ENCODE measurements at places on chromosomes 7 and 10. TPM values are rescaled to one million over a fixed set of nuclear protein-coding genes. Genes with fewer than 3 reads are reported as not detected.

DNA sequence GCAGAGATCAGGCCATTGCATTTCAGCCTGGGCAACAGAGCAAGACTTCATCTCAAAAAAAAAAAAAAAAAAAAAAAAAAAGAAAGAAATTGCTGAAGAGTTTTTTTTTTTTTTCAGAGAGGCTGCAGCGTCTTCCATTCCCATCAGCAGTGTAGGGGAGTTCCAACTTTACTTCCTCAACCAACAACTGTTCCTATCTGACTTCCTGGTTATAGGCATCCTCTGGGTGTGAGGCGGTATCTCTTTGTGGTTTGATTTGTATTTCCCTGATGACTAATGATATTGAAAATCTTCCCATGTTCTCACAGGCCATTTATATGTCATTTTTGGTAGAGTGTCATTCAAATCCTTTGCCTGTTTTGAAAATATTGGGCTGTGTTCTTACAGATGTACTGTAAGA lies 40.2 kb downstream of the PRTFDC1 start:
- no peak for DNase-seq

- no peak for DNase-seq
Measured at GRCh38 chr10:5953676-5954075, 23.7 kb downstream of the IL15RA start.

DNA sequence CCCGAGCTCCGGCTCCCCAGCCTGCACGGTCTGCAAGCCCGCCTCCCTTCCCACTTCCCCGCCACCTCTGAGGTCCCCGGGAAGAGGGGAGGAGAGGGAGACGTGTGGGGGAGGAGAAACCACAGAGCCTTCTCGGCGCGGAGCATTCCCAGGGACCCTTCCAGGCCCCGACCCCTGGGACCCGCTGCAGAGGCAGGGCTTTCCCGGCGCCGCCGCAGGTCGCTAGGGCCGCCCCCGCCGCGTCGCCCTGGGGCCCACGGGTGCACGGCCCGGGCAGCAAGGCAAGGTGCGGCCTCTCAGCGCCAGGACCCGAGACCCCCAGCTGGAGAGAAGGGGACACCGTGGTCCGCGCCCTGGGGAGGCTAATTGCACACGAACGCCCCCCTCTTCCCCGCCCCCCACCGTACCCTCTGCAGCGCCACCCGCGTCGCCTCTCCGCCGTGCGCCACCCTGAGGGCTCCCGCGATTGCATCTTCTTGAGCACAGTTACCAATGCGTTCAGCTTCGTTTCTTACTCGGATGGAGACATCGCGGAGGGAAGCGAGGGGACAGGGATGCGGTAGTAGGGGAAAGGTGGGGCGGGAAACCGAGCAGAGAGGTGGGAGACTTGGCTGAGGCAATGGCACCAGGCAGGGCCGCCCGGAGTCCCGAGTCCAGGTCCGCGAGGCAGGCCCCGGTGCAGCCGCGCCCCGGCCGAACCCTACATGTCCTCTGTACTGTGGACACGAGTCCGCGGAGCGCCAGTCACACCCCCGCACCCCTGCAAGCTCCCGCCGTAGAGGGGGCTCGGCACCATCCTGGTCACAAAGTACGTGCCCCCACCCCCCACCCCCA lies 28.9 kb downstream of the SKIDA1 start:
- no peak for DNase-seq

The ANKRD61 gene
- total RNA-seq: 0.72 TPM

The PWWP2B gene
- 21.8 TPM for total RNA-seq

The ENTPD7 gene
- total RNA-seq: 17.6 TPM

DNA sequence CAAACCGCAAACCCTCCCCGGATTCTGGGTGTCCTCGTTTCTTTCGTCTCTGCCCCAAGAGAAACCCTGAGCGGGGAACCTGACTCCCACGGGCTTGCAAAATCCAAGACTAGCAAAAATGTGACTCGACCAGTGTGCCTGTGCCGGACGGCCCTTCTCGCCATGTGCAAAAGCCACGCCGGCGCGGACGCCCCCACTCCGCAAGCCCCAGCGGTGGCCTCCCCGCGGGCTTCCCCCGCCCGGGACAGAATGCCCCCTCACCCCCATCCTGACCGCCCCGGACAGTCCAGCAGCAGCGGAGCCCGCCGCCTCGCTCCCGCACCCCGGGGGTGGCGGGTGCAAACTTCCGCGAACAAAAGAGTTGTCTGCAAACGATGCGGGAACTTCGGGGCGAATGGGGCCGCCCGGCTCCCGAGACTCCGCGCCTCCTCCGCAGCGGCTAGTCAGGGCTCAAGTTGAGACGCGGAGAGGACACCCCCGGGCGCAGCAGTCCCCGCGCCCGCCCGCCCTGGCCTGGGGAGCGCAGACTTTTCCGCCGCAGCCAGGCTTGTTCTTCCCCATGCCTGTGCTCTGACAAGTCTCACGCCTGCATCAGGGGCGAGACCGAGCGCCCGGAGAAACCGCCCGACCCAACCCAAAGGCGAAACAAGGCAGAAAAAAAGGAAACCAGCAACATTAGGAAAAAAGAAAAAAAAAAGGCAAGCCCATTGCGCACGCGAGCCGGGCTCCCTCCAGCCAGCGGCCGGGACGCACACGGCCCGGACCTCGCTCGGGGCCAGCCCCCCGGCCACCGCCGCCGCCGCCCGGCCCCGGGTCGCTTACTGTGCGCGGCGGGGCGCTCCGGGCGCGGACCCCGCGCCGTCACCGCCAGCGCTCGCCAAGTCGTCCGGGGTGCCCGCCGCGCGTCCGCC lies 732 bp downstream of the FAM53B start:
- no peak for DNase-seq

- no peak for DNase-seq
Measured at GRCh38 chr7:34108165-34108564, 202.8 kb downstream of the BMPER start.

DNA sequence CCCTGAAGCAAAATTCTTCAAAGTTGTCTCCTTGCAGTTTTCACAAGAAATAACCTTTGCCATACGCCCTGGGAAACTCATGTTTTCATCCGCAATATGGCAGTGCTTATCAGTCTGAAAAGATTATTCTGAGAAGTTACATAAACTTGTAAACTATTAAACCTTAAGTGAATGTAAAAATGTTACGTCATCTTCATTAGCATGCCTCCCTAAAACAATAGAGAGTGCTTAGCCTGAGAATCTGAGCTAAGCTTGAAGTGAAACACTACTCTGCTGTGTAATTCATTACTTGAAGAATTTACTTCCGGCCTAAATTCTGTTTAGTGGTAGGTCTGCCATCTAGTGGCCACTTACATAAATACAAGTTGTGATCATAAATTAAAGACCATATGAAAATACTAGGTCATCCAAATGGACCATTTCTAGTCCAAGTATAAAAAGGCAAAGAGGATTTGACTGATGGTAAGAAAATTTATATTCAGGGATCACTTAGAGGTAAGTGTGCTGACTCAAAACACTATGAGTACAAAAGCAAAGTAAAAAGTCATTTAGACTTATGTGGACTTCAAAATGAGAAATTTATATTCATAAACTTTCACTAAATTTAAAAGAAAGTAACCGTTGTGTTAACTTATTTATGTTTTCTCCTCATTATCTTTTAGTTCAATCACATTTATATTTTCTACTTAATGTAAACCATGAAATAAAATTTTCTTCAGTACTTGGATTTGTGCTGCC lies 745.1 kb upstream of the LRRTM3 start:
- DNase-seq: peak; percentile 65

All from NCI-H460 (cell line).